ENCODE measurements at places on chromosomes 2 and 18. TPM values are rescaled to one million over a fixed set of nuclear protein-coding genes. Genes with fewer than 3 reads are reported as not detected.

GRCh38 chr2:174072069-174072468 is 106.9 kb upstream of the SP3 start:
- DNase-seq = no peak

GRCh38 chr2:112121682-112122254 is 16.4 kb upstream of the FBLN7 start:
- peak; percentile 22 for DNase-seq

The CLEC4F gene
- not detected for total RNA-seq

GRCh38 chr2:214380681-214381080 is 30.2 kb upstream of the VWC2L start:
- DNase-seq = no peak

DNA sequence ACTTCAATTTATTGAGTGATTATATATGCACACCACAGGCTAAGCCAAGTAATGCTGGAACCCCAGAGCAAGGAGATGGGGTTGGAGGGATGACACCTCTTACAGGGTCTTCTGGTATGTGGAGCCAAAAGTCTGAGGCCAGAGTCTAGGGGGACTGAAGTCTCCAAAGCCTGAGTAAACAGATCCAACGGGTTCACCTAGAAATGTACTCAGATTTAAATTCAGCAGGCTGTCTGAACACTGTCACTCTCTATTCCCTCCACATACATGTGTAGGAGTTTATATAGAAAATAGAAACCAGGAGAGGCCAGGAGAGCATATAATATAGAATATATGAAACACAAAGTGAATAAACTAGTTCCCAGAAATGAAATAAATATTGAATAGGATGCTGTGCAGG is 76.1 kb downstream of the PPP1R1C start:
- DNase-seq = no peak

DNA sequence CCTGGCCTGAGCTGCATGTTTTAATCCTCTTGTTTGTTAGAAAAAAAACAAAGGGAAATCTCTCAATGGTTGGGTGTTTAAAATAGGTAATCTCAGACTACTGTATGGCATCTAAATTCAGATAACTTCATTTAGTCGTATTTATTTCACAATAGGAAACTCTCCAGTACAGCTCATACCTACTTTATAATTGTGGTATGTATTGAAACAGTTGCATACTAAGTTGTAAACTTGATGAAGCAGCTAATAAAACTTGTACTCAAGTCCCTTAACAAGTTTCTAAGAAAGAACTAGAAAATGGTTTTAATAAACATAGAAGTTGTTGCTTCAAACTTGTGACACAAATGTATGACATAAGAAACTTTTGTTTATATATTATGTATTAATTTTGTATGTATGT is 334.5 kb downstream of the PTPRM start:
- DNase-seq = no peak

- DNase-seq = no peak
These were observed 36.6 kb upstream of the CCNYL1 start for GRCh38 chr2:207674826-207675225.

DNA sequence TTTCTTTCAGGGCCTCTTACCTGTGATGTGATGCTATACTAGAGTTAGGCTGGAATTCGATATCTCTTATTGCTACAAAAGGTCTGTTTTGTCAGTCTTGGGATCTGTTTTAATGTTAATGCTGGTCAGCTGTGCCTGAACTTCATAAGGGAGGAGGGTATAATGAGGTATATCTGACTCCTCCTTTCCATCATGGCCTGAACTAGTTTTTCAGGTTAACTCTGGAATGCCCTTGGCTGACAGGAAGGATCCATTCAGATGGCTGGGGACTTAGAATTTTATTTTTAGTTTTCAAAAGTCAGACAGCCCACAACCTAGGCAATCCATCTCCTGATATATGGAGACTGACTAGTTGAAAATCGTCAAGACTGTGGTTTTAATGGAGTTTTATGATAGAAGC is 35.9 kb upstream of the TBC1D8 start:
- DNase-seq = no peak

The MYL12A gene
- total RNA-seq = 538 TPM

DNA sequence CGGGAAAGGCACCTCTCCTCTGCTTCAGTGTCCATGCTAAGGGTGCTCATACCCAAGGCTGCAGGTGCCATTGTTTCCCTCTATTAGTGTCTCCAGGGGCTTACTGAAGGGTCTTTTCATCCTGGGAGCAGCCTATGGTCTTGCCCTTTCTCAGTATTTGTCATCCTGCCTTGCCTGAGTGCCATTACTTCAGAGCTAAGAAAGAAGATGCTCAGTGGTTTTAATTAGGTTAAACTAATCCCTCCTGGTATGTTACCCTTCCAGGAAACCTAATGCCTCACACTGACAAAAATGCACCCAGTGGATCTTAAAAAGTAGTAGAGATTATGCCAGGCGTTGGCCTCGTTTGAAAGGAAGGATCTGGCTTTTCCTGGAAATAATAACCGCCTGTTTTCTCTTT is 151.4 kb downstream of the LRRTM1 start:
- DNase-seq = no peak

DNA sequence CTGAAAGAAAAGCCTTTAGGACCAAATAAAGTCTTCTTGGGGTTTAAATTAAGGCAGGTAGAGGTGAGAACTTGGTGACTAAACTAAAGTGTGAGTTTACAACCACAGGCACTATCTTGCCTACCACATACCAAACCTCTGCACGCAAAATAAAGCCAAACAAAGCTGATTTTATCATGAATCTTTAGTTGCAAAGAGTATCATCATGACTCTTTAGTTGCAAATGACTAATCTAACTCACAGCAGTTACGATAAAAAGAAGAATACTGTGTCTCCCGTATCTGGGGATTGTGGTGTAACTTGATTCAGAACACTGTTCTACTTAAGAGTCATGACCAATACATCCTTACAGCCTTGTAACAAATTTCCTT is 11.2 kb downstream of the CFAP210 start:
- DNase-seq = peak; percentile 46

- no peak for DNase-seq
These were observed 414 bp downstream of the SFTPB start for GRCh38 chr2:85667561-85668008.

GRCh38 chr2:207688597-207688996 is 22.8 kb upstream of the CCNYL1 start:
- DNase-seq = no peak

GRCh38 chr2:70956141-70956540 is 20.4 kb downstream of the ATP6V1B1 start:
- DNase-seq = no peak

- DNase-seq = no peak
These were observed 95.2 kb downstream of the MTX2 start for GRCh38 chr2:176364273-176364977.

DNA sequence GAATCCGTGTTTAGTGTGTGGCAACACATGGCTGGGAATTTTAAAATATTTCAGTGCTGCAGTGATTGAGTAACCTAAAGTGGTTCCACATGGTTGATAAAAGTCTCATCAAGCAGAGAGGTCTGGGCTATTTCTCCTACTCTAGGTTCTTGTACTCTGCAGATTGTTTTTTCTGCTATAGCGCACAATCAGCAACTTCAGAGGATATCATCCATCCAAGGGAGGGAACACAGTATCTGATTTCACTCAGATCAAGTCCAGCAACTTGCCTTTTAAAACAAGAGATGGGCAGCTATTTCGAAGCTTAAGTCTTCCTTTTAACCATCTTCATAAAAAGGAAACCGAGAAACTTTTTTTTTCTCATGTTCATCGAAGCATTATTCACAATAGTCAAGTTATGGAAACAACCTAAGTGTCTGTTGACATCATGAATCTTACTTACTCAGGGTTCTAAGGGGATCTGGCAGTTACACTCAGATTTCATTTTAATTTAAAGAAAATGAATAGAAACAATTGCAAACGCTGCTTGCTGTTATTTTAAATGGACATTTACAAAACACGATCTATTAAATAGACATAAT is 172.7 kb upstream of the TRIB2 start:
- DNase-seq = no peak

The DNAJC5G gene
- not detected for total RNA-seq

The DOK6 gene
- total RNA-seq = not detected

GRCh38 chr18:31252522-31252921 is 65.4 kb upstream of the DSG1 start:
- DNase-seq = no peak

GRCh38 chr2:233114421-233114861 is 54.3 kb downstream of the INPP5D start:
- no peak for DNase-seq

The LCT gene
- 0.02 TPM for total RNA-seq

The DSG4 gene
- total RNA-seq = not detected

DNA sequence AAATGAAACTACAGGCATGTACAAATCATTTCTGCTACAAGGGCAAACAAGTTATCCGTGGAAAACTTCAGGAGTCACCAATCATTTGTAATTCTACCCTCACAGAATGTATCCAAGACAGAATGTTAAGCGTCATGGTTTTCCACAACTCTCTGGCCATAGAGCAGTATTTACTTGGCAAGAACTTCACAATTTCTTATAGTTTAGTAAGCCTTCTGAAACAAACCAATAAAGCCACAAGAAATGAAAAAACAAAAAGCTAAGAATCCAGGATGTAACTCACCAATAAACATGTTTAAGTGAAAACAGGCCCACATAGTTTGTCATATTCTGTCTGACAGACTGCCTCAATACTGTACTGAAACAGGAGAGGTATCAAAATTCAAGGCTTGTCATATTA is 70.3 kb downstream of the LNPK start:
- no peak for DNase-seq

- DNase-seq = no peak
These were observed 623.1 kb downstream of the TSN start for GRCh38 chr2:122378521-122378920.

DNA sequence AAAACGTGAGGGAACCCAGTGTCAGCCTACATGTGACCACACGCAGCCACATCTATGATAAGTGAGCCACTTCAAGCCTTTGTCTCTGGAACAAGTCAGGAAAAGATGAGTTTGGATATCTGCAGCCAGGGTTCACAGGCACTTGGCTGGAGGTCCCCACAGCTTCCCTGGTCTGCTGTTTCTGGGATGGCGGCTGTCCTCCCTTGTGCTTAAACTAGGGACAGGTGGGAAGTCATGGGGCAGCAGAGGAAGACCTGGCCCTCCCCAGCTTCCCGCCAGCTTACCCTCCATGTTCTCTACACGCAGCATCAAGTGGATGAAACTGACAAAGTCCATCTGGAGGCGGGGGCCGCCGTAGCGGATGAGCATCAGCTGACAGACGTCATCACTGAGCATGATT is 38.5 kb upstream of the GALNT14 start:
- DNase-seq = no peak

DNA sequence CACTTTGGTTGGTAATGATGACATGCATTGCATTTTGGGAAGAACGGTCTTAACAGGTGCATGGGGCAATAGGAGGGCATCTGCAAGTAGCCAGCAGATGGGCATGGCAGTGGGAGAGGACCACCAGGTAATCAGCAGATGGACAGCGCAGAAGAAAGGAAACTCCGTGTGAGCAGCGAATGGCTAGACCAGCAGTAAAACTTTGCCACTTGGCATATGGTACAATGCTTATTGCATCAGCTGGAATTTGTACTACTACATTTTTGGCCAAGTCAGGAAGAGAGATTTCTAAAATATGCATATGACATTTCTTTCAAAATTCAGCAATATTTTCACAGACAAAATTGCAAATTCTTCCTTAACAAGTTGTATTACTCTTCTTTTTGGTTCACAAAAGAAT is 768.5 kb downstream of the LRP1B start:
- DNase-seq = no peak

The IL1F10 gene
- total RNA-seq = not detected

Measured in activated CD4-positive, alpha-beta memory T cell treated with anti-CD3 and anti-CD28 coated beads for 36 hours (primary cell).